ENCODE measurements at places on chromosomes 5 and 9.

GRCh38 chr9:14756291-14756690 is 33.8 kb upstream of the CER1 start:
- no peak for DNase-seq

DNA sequence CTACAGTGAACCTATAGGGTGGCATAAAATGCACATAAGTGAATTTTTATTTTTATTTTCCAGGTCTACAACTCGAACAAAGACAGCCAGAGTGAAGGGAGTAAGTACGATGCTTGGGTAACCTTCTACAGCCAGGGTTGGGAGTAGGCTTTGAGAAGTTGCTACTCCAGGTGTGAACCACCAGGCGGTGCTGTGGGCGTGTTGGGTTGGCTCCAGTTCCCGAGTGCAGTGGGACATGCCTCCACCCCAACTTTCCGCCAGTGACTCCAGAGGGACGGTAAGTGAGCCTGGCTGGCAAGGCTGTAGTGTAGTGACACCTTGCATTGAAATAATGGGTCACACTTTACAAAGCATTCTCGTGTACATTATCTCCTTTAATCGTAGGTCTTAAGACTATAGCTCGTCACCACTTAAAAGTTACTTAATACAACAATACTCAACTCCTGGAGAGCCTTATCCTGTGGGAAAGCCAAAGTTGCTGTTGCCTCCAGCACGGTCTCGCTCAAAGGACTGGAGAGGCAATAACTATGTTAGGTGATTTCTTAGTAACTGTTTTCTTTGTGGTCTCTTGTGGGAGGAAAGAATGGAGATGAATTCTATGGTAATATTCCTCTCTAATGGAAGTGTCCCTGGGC is 244.0 kb downstream of the ARHGAP26 start:
- DNase-seq, result peak; percentile 51

DNA sequence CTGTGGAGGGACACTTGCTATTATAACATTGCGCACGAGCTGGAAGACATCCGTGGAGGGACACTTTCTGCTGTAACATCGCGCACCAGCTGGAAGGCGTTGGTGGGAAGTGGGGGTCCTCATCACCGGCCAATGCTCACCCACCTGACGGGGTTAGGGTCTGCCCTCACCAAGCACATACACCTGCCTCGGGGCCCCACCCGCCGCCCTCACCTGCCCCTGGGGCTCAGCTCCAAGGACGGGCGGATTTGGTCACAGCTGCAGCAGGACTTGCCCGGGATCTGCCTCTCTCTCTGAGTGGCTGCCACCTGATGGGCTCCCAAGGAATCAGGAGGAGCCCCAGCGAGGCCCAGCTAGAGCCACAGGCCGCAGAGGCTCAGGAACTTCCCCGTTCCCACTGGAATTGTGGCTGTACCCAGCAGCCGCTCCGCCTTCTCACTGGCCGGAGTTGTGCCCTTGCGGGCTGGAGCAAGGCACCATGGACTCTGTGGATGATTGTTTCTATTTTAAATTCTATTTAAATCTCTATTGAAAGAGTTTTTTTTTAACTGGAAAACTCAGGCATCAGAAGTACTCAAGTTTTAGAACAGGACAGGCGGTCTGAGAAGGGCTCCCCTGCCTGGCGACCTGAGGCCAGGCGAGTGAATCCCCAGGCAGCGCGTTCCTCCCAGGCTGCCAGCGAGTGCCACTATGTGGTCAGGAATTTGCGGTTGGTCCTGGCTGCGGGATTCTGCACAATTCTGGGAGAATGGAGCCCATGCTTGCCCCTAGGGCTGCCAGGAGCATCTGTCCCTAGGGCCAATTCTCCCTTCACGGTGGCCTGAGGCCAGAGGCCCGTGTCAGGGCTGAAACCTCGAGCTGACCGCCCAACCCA is 38.9 kb upstream of the SLC6A3 start:
- no peak for DNase-seq

- no peak for DNase-seq
These were observed 1.5 kb upstream of the DPP7 start for GRCh38 chr9:137116027-137116507.

- no peak for DNase-seq
These were observed 91.6 kb upstream of the PPP1R26 start for GRCh38 chr9:135387976-135388375.

GRCh38 chr9:110850401-110851135 is 182.0 kb downstream of the MUSK start:
- no peak for DNase-seq

DNA sequence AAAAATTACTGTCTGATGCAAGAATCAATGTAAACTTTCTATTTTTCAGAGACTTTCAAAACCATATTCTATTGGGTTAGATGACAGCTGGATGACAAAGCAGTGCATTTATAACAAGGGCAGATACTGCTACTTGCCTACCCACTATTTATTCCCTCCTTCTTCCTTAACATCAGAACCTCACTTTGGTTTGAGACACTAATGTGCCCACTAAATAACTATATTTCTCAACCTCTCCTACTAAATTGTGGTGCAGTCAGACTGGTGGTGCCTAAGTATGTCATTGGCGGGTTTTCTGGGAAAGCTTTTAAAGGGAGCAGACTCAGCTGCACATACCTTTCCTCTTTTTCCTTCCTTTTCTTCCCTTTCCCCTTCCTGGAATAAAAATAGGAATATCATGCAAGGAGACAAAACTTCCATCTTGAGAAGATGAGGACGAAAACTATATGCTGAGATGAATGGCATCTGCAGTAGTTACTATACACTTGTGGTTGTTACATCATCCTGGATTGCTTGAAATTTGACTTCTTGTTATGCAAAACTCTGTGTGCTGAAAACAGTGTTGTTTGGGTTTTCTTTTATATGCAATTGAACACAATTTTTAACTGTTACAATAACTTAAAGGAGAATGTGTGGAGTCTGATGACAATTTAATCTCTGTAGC is 43.8 kb downstream of the PRR16 start:
- DNase-seq, result no peak

- no peak for DNase-seq
These were observed at the start of gene LAMC3 for GRCh38 chr9:131008909-131009618. Gene LAMC3, plus strand, starts transcription at chr9:131009174. Its CDS starts 41 bp downstream, at chr9:131009215.

GRCh38 chr9:32306006-32306405 is 78.4 kb upstream of the ACO1 start:
- DNase-seq, result no peak

DNA sequence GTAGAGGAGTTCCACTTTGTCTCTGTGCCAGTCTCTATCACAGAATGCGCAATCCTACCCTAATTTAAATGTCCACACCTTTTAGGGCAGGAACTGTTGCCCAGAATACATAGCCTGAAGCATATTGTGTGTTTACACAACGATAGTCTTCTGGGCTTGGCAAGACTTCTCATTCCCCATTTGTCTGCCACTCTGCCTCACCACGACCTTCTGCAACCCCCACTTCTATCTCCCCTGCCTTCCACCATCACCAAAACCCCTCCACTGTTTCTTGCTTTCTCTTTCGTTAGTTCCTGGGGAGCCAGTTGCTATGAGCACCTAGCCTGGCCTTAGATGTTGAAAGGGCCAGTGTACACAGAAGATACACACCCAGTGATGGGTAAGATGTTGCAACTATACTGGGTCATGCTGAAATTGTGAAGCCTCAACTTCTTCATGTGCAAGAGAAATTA is 883 bp upstream of the RNF145 start:
- peak; percentile 28 for DNase-seq

- no peak for DNase-seq
These were observed 2.6 kb upstream of the SMC5 start for GRCh38 chr9:70256123-70256551.

Measured in hematopoietic multipotent progenitor cell treated with erythropoietin and hydrocortisone succinate and interleukin-3 and kit ligand, for 8 days (in vitro differentiated cells).